ENCODE measurements at places on chromosomes 11 and 22. TPM values are rescaled to one million over a fixed set of nuclear protein-coding genes. Genes with fewer than 3 reads are reported as not detected.
A peak's percentile ranks its signal among the peaks of the same experiment; 100 is the strongest.

The OR5L1 gene
- total RNA-seq: not detected

The KRTAP5-10 gene
- total RNA-seq: not detected

GRCh38 chr11:63510360-63511047 lies 4.6 kb downstream of the LGALS12 start:
- H3K4me3 ChIP-seq: no peak overlapping the region
- H3K36me3 ChIP-seq: no peaks in the 10 kb centered on the region
- DNase-seq: no peak
- H3K4me1 ChIP-seq: no peaks in the 10 kb centered on the region

DNA sequence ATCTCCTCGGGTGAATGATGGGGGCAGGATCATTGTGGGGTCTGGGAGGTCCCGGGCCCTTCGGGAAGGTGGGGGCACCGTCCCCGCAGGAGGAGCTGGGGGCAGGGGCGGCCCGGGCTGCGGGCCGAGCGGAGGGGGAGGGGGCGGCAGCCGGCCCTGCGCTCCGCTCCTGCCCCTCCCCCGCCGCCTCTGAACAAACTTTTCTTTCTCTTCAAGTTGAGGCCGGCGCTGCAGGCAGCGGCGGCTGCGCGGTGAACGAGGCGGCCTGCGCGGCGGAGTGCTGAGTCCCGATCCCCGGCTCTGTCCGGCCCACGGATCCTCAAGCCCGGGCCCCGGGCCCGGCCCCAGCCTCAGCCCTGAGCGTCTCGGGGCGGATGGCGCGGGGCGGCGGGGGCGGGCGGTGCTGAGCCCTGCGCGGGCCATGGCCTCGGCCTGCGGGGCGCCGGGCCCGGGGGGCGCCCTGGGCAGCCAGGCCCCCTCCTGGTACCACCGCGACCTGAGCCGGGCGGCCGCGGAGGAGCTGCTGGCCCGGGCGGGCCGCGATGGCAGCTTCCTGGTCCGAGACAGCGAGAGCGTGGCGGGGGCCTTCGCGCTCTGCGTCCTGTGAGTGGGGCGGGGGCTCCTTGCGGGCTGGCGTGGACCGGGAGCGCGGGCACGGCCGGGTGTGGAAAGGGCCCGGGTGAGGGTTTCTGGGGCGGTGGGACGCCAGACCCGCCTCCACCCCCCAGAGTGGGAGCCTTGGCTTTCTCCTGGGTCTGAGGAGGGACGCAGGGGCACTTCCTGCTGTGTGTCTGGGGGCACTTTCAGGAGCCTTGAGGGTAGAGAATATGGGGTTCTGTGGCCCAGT lies at the start of gene INPPL1:
Gene INPPL1, plus strand, starts transcription at position 204 of the 847 bp plus-strand sequence. Its CDS starts 218 bp downstream, at position 422.
- peaks cover 7% of the 10 kb centered on the region for H3K4me1 ChIP-seq
- no peaks in the 10 kb centered on the region for H3K36me3 ChIP-seq
- H3K27ac ChIP-seq: peak within 1 kb of the TSS; percentile 95
- H3K27me3 ChIP-seq: no peaks in the 10 kb centered on the region
- peak within 1 kb of the TSS; percentile 84 for H3K4me3 ChIP-seq

The TSSK2 gene
- not detected for total RNA-seq

DNA sequence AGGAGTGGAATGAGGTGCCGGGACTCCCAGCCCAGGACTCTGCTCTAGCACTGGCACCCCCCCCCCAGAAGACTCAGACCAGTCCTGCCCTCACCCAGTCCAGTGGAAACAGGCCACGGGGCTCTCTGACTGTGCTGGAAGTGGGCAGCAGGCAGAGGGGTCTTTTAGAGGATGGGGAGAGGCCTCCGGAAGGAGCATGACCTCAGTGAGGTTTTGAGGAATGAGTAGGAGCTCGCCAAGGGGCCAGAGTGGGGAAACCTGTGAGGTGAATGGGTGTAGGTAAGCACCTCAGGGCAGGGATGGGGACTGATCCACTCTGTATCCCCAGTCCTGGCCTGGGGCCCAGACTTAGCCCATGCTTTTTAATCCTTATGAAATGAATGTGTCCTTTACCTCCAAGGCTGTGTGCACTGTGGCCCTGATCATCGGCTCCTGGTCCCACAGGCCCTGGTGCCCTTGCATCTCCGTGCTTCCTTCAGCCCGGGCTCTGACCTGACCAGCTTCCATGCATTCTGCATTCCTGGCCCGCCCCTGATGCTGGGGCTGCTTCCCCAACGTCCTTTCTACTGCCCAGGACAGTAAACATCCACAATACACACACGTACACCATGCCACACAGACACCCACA lies 24.4 kb upstream of the RFPL3 start:
- no peak overlapping the region for H3K4me3 ChIP-seq
- no peaks in the 10 kb centered on the region for H3K36me3 ChIP-seq
- H3K27me3 ChIP-seq: no peaks in the 10 kb centered on the region
- no peak for DNase-seq
- H3K27ac ChIP-seq: no peak overlapping the region

DNA sequence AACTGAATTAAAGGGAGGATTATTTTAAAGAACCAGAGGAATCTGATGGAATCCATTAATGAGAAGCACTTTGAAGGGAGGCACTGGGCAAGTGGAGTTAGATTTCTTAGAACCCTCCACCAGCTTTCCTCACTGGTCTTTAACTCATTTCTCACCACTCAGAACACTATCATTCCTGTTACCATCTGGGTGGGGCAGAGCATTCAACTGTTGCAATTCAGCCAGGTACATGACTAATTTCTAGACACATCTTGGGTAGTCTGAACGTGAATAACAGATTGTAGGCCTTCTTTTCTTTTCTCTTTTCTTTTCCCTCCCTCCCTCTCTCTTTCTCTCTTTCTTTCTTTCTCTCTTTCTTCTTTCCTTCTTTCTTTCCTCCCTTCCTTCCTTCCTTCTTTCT lies 15.5 kb upstream of the MMP1 start:
- no peak overlapping the region for H3K4me3 ChIP-seq
- no peaks in the 10 kb centered on the region for H3K27me3 ChIP-seq
- no peak for DNase-seq
- H3K27ac ChIP-seq: no peak overlapping the region
- no peaks in the 10 kb centered on the region for H3K36me3 ChIP-seq

The TBX1 gene
- 0.96 TPM for total RNA-seq

- H3K4me1 ChIP-seq: no peaks in the 10 kb centered on the region
- no peaks in the 10 kb centered on the region for H3K36me3 ChIP-seq
- DNase-seq: no peak
- H3K4me3 ChIP-seq: no peak overlapping the region
Measured at GRCh38 chr22:31055117-31055634, 25.9 kb upstream of the SMTN start.

- no peaks in the 10 kb centered on the region for H3K4me1 ChIP-seq
- no peaks in the 10 kb centered on the region for H3K27me3 ChIP-seq
- no peak overlapping the region for H3K4me3 ChIP-seq
- no peaks in the 10 kb centered on the region for H3K36me3 ChIP-seq
Measured at GRCh38 chr22:31062566-31063230, 18.4 kb upstream of the SMTN start.

DNA sequence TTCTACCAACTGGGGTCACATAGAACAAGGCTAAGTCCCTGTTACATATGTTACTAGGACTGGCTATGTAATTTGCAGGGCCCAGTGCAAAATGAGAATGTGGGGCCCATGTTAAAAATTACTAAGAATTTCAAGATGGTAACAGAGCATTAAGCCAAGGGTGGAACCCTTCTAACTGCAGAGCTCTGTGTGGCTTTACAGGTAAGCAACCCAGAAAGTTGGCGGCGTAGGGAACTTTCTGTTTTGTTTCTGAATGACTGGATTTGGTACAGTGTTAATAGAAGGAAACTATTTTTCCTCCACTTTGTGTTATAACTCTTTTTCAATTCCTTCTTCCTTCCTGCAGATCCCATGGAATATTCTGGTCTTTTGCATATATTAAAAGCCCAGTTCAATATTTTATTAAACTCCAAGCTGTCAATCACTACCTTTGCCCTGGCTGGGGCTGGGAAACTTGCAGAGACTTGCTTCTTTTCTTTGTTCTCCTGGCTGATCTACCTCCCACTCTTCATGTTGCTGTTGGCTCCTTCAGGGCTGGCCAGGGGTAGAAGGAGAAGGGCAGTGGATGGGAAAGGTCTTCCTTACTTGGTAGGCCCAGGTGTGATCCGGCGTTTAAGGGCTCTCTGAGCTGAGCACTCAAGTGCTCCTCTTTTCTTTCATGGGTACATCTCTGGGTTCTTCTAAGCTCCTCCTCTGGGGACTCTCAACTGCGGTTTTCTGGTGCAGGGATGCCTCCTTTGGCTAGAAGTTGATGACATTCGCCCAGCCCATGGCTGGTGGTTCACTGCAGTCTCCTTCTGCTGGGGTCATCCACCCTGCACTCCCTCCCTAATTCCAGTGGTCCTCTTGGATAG lies 67.7 kb downstream of the SNX19 start:
- no peak overlapping the region for H3K27ac ChIP-seq
- H3K27me3 ChIP-seq: no peaks in the 10 kb centered on the region
- no peaks in the 10 kb centered on the region for H3K4me1 ChIP-seq
- H3K36me3 ChIP-seq: no peaks in the 10 kb centered on the region
- no peak for DNase-seq

The LTO1 gene
- 14.1 TPM for total RNA-seq

The FOLR2 gene
- 143 TPM for total RNA-seq

GRCh38 chr11:10778217-10778970 lies 27.3 kb downstream of the CTR9 start:
- no peak for DNase-seq
- H3K36me3 ChIP-seq: no peaks in the 10 kb centered on the region
- H3K27ac ChIP-seq: peak overlapping the region; percentile 45
- no peaks in the 10 kb centered on the region for H3K27me3 ChIP-seq
- no peaks in the 10 kb centered on the region for H3K4me1 ChIP-seq

- H3K27ac ChIP-seq: peak overlapping the region; percentile 78
- DNase-seq: no peak
- H3K36me3 ChIP-seq: no peaks in the 10 kb centered on the region
Measured at GRCh38 chr22:32574958-32575910, 100.6 kb downstream of the FBXO7 start.

The DCDC1 gene
- 3.8 TPM for total RNA-seq

DNA sequence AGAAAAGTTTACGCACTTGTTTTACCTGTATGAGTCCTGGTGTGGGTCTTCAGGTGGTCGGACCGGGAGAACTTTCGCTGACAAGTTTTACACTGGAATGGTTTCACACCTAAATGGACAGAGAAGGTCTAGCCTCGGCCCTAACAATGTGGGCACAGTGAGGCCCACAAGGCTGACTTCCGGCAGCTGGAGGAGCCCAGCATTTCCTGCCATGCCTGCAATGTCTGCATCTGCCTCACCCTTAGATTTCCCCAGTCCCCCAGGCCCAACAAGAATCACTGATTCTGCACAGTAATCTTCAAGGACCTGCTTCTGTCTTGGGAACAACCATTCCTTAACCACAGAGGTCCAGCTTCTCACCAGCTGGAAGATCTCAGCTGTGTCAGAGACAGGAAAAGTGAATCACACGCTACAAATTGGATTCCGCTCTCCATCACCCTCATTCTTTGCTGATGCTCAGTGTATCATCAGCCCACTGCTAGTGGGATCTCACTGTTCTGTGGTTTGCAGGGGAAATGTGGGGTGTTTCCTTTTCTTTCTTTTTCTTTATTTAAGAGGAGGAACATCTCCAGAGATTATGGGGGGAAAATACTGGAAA lies 43.3 kb downstream of the WT1 start:
- no peak for DNase-seq
- H3K36me3 ChIP-seq: no peaks in the 10 kb centered on the region
- H3K4me3 ChIP-seq: no peak overlapping the region

- peak overlapping the region; percentile 96 for H3K27ac ChIP-seq
- no peaks in the 10 kb centered on the region for H3K36me3 ChIP-seq
- H3K4me1 ChIP-seq: peaks cover 45% of the 10 kb centered on the region
Measured at GRCh38 chr11:62552485-62553079, 6.0 kb upstream of the AHNAK start.

GRCh38 chr22:41305646-41306045 lies 4.3 kb downstream of the ZC3H7B start:
- no peaks in the 10 kb centered on the region for H3K36me3 ChIP-seq
- no peak for DNase-seq
- peak overlapping the region; percentile 22 for H3K27ac ChIP-seq
- no peaks in the 10 kb centered on the region for H3K27me3 ChIP-seq

- peaks cover 4% of the 10 kb centered on the region for H3K4me1 ChIP-seq
- no peaks in the 10 kb centered on the region for H3K27me3 ChIP-seq
- no peaks in the 10 kb centered on the region for H3K36me3 ChIP-seq
Measured at GRCh38 chr22:47144791-47145425, 382.5 kb downstream of the TBC1D22A start.

- H3K27me3 ChIP-seq: no peaks in the 10 kb centered on the region
- no peak overlapping the region for H3K27ac ChIP-seq
- no peaks in the 10 kb centered on the region for H3K4me1 ChIP-seq
- no peaks in the 10 kb centered on the region for H3K36me3 ChIP-seq
Measured at GRCh38 chr22:45757068-45757467, 85.4 kb downstream of the ATXN10 start.

GRCh38 chr22:49567899-49568750 lies 259.5 kb downstream of the BRD1 start:
- H3K27me3 ChIP-seq: no peaks in the 10 kb centered on the region
- no peak overlapping the region for H3K27ac ChIP-seq
- H3K36me3 ChIP-seq: no peaks in the 10 kb centered on the region
- H3K4me1 ChIP-seq: no peaks in the 10 kb centered on the region
- DNase-seq: no peak

All from breast epithelium (tissue), 4 donors.